ENCODE measurements at places on chromosomes 16 and 17. TPM values are rescaled to one million over a fixed set of nuclear protein-coding genes. Genes with fewer than 3 reads are reported as not detected.

DNA sequence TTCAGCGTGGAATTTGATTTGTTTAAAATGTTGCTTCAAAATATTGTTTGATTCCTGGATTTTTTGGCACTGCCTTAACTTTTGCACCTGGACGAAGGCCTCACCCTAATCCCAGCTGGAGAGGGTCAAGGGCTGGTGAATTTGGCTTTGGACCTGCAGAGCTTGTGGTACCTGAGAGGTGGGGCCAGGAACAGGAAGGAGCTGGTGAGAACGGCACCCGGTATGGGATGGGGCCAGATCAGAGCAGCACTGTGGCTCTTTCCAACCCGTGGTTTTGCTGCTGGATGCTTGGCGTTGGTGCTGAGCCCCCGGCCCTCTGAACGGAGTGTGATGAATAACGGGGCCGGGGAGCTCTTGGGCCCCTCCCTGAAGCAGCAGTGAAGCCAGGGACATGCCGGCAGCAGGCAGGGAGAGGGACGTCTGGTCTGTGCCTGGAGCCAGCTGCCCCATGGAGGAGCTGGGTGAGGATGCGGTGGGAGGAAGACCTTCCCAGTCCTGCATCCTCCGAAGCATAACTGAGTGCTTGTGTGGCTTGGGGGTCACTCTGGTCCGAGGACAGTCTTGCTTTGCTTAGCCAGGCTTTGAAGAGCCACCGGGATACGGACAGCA, 275.4 kb downstream of the SEC14L1 start:
- DNase-seq: no peak

DNA sequence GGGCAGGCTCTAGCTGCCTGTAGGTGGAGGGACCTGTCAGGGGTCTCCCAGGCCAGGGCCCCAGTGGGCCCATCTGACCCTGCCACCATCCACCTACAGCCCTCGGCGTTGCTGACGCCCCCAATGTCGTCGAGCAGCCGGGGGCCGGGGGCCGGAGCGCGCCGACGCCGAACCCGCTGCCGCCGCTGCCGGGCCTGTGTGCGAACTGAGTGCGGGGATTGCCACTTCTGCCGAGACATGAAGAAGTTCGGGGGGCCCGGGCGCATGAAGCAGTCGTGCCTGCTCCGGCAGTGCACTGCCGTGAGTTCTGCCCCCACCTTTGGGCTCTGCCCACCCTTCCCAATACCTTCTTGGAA, 2.2 kb downstream of the FBXL19 start:
- DNase-seq: no peak

GRCh38 chr16:7289299-7289698, 43.3 kb upstream of the RBFOX1 start:
- no peak for DNase-seq

GRCh38 chr16:85498607-85499006, 114.5 kb upstream of the GSE1 start:
- DNase-seq: no peak

GRCh38 chr16:26740771-26741170, 326.0 kb upstream of the C16orf82 start:
- DNase-seq: no peak

DNA sequence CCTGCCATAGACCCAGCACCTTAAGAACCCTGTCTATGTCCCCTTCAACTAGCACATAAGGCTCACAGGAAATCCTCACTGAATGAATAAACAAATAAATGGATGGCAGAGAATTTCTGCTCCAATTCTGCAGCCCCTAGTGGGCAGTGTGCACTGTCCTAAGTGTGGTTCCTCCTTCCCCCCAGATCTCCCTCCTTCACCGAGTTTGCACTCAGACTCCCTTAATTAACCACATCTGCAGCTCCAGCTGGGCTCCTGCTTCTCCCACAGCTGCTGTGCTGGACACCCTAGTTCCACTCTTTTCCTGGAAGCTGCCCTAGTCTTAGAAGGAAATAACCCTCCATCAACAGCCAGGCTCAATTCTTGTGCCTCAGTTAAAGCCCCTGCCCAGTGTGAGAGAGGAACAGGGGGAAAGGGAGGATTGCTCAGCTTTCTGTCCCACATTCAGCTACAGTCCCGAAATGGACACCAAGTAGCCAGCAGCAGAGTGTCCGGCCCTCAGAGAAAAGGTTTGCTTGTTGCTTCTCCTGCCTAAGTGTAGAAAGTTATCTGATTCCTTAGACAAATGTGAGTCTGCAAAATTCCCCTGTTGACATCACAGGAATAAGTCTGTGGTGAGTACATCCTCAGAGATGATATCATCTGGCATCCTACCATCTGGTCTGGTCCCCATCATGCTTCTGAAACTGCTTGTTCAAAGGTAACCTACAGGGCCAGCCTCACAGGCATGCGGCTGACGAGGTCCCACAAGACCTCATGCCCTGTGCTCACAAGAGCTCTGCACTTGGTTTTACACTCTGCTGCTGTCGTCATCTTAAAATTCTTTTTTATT, 12.3 kb downstream of the LRRC3C start:
- DNase-seq: peak; percentile 66

DNA sequence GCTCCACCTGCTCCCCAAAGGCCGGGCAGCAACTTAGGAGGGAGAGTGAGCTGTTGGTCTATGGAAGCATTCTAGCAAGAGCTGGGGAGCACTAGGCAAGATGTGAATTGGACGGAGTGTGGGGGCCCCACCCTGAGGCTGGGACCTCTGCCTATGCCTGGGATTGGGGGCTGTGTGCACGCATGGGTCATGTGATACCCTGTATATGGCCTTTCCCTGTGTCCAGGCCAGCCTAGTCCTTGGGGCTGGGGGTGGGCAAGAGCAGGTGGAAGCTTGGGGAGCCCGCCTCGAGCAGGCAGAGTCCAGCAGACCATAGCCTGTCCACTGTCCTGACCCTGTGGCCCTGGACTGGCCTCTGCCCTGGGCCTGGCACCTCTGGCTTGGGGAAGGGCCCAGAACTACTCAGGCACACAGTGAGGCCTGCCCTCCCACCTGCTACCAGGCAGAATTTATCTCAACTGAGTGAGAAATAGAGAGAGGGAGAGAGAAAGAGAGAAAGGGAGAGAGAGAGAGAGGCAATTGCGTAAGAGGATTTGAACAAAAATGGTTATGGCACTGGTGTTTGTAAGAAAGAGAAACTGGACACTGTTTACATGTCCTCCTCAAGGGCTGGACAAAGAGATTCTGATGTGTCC, 19.1 kb downstream of the PDP2 start:
- no peak for DNase-seq

DNA sequence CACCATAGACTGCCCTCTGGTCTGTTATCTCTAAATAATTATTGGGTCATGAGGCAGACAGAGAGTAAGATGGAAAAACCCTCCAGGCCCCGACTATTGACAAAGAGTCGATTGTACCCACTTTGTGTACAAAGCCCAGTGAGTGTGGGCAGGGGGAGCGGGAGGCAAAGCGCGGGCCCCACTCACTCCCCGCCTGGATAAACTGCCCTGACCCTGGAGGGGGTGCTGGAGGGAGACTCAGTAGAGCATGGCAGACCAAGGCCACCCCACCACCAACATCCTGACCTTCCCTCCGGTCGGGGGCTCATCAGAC, 11.2 kb upstream of the CPSF4L start:
- no peak for DNase-seq

GRCh38 chr17:45361976-45362375, 45.2 kb upstream of the MAP3K14 start:
- DNase-seq: no peak

DNA sequence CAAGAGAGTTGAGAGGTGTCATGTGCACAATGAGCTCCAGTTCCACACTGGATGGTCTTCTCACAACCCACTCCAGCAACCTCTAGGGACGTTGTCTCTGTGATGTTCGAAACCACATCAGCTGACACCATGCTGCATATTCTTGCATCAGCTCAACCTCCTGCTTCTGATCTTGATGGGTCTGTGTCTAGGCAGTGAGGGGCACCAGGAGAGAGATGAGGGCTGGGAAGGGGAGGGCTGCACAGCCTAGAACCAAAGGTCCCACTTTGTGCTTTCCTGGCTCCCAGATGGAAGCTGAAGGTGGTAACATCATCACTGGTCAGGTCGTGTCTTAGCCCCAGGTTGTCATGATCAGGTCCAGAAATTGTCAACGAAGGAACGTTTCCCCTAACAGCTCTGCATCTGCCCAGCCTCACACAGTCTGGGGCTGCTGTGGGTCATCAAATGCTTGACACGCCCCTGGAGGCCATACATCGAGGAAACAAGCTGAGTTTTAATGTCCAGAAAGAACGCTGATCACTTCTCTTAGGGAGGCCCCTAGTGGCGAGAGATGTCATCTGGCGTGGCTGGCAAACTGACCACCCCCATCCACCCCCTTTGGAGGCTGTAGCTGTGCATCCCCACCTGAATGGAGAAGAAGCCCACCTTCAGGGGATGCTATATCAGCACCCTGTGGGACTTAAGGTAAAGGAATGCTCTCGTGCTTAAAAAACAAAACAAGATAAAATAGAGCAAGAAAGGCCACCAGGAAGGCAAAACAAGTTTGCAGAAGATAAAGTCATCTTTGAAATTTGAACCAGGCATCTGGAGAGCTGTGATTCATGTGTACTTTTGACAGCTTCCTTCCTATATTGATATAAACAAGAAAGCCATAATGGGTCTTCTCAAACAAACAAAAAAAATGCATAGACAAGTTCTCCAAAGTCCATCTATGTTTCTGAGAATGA, 58.3 kb downstream of the WIPI1 start:
- DNase-seq: peak; percentile 69

GRCh38 chr17:39555368-39555767, 52.4 kb downstream of the NEUROD2 start:
- no peak for DNase-seq

DNA sequence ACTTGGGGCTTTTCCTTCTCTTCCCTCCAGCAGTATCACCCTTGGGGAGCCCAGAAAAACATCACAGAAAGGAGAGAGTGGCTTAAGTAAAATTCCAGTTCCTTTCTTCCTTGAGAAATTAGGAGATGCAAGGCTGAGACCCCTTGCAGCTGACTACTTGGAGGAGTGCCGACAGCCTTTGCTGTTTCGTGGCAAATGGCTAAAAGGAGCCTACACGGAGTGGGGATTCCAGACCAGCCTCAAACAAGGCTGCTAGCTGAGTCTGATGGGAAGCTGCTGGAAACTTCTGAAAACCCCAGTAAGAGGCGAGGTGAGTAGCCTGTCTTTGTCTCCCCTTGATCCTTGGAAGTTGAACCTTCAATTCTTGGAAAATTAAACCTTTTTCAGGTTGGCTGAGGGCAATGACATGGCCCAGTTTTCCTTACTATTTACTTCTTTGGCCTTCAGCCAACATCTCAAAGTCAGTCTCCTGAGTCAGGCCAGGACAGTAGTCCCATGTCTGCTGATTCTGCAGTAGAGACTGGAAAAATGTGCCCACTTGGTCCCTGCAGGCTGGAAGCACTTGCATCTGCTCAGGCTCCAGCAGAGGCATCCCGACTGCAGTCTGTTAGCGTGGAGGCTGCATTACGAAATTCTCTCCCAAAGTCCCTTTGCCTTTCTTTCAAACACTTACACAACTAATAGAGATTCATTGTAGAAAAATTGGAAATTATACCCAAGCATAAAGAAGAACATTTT, 23.4 kb downstream of the SMIM36 start:
- no peak for DNase-seq

The HOXB1 gene
- total RNA-seq: not detected

The PTX4 gene
- not detected for total RNA-seq

- DNase-seq: peak; percentile 98
Observed at GRCh38 chr17:75124041-75124818, 7.3 kb downstream of the NT5C start.

Measured in Daoy (cell line).